ENCODE measurements at places on chromosomes 5 and 9.

DNA sequence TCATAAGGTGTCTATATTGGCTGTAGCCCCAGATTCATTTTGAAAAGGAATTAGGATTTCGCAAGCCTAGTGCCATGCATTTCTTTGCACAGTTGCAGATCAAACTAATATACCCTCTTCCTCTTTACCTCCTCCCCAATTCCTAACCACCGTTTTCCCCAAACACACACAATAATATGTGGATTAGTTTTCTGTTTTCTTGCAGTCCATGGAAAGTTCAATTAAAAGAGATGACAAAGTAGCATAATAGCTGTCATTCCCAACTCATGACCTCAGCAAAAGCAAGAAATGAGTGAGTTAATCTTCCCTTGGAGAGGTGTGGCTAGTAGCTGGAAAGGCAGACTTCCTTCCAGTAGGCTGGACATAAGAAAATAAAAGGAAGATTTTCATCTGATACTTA is 349.1 kb downstream of the TMEM232 start:
- DNase-seq: peak; percentile 54

DNA sequence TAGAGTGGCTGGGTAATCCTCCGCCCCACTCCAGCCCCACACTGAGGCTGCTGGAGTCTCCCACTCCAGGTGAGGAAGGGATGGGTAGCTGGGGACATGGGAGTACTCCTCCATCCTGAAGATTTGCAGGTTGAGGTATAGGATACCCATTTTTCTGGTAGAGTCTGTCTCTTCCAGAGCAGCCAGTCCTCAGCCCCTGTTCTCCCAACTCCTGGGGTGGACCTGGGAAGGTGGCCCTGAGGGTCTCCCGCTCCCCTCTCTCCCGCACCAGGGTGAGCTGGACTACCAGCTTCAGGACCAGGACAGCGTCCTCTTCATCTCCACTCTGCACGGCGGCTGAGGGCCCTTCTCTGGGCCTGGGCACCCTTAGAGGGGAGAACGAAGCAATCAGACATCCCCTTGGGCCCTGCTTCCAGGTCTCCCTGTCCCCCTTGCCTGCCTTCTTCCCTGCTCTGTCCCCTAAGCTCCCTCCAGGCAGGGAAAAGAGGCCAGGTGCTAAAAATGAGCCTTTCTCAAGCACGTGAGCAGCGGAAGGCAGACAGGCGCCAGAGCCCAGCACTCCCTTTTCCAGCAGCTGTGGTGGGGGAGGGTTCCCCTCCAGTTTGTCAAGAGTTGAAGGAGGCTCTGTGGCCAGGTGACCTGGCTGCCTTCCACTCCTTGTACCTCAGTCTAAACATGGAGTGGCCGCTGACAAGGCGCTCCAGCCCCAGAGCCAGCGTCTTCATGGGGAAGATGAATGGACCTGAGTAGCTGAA is 18.4 kb downstream of the URM1 start:
- no peak for DNase-seq

GRCh38 chr9:132543960-132544359 is 38.4 kb upstream of the BARHL1 start:
- DNase-seq: no peak

DNA sequence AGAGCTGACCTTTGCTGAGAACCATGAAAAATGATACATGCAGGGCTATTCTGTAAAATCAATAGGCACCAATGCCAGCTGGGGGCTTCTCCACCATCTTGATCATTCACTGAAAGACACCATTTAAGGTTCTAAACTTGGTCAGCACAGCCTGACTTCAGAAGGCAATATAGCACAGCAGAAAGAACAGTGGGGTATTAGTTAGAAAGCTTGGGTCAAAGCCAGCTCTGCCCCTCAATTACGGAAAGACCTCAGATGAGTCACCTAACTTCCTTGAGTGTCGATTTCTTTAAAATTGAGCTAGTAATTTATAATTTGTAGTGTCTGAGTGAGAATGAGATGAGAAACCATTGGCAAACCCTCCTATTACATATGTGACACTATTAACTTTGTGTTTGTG is 3.4 kb downstream of the TNC start:
- no peak for DNase-seq

DNA sequence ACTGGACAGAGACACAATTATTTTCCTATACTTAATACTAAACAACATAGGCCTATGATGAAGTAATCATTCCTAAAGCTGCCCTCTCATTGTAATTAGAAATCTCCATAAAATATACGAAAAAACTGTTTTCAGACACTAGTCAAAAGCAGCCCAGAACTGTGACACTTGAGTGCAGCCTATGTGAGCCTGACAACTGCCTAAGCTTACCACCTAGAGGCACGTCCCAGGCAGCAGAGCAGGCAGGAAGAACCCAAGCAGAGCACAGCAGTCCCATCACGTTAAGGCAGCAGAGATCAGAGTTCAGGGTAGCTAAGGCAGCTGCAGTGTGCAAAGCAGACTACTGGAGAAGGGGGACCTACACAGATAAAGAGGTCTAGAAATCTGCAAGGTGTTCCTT is 46.4 kb downstream of the GOLPH3 start:
- no peak for DNase-seq
